GM23248 (cell line): ENCODE measurements at places on chromosomes 1 and 21.

GRCh38 chr1:154463512-154463990 is 38.5 kb upstream of the TDRD10 start:
- DNase-seq, result peak; percentile 17

- no peak for DNase-seq
These were observed 36.1 kb downstream of the COA6 start for GRCh38 chr1:234409328-234409727.

DNA sequence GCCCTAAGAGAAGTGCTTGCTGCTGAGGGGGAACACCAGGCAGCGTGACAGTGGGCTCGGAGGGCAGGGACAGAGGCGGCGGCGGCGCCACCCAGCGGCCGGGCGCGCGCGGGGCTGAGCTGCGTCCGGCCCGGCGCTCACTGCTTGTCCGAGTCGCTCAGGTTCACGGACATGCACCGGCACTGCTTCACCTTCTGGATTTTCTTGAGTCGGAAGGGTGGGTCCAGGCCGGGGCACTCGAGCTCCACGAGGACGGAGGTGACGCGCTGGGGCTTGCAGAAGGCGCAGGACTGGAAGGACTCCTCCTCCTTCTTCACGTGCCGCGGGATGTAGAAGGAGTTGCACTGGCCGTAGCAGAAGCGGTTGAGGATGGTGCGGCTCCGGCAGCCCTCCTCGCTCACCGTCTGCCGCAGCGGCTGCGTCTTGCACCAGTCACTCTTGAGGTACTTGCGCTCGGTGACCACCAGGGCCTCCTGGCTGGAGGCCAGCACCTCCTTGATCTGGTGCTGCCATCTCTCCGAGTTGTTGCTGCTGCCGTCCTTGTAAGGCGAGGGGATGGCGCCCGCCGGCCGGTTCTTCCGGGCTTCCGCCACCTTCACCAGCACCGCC is 119.0 kb downstream of the GREM2 start:
- DNase-seq, result no peak

DNA sequence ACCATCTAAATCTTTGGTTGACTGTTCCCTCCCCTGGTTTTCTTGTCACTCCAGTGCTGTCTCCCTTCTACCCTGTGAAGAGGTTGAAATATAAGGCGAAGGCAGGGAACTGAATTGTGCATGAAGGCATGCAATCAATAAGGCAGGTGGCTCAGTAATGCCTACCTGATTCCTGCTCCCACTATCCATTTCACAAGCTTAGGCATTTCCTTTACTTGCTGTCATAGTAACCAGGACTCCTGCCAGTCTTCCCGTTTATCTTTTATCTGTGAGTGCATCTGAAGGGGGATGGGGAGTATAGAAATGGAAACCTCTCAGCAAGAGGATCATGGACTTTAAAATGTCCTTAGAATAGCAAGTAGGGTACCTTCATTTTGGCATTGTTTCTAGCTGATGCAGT is 40.5 kb downstream of the MRPS6 start:
- no peak for DNase-seq

GRCh38 chr1:8002921-8003320 is 23.2 kb downstream of the ERRFI1 start:
- no peak for DNase-seq

- DNase-seq, result no peak
These were observed 64.7 kb downstream of the PRRC2C start for GRCh38 chr1:171550050-171550449.

DNA sequence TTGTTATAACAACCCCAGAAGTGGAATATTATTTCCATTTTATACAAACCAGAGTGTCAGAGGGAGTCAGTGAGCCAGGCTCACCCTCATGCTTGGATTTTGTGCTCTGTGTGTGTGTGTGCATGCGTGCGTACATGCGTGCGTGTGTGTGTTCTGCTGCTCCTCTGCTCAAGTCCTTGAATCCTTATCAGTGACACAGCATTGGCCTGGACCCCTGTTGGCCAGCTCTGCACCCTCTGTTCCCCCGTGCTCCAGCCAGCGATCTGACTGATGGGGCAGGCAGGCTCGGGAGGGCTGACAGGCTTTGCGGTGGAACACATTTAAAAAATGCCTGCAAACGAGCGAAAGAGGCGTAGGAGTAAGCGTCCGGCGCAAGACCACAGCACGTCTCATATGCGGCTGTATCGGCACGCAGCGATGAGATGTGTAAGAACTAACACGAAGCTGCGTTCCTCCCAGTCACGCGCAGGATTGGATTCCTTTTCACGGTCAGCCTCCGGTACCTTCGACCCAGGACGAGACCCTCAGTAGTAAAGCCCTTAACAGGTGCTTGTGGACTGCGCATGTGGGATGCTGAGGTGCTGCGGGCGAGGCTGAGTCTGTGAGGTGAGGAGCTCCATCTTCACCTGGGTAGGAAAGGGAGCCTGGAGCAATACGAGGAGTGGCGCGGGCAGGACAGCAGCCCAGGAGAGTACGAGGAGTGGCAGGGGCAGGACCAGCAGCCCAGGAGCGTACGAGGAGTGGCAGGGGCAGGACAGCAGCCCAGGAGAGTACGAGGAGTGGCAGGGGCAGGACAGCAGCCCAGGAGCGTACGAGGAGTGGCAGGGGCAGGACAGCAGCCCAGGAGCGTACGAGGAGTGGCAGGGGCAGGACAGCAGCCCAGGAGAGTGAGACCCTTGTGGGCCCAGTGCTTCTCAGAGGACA is 130.9 kb downstream of the GALNT2 start:
- no peak for DNase-seq

- no peak for DNase-seq
These were observed 10.6 kb downstream of the METTL18 start for GRCh38 chr1:169784102-169784501.

DNA sequence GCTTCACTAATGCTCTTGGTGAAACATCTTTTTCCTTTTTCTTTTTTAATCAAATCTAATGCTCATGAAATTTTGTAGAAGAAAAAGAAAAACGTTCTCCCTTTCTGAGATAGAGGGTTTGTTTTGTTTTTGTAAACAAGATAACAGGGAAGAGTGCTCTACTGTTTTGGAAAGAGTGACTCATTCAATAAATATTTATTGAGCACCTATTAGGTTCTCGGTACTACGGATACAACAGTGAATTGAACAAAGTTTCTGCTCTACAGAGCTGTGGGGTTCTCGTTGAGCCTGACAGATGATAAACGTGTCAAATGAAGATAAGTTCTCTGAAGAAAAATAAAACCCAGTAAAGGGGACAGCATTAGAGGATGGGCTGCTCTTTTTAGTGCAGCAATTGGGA is 7.0 kb downstream of the PGM1 start:
- no peak for DNase-seq

- DNase-seq, result no peak
These were observed 13.5 kb upstream of the ATP2B4 start for GRCh38 chr1:203612932-203613682.

DNA sequence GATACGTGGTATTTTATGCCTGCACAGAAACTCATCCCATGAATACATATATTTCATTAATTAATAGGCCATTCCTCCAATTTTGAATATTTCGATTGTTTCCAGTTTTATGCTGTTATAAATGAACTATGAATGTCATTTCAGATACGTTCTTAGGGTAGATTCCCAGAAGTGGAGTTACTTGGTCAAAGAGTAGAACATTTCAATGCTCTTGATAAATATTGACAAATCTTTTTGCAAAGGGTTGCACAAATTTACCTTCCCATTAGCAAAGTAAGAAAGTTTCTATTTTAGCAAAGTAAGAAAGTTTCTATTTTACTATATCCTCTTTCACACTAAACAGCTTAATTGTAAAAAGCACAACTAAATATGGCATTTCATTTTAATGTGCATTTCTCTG is 48.9 kb downstream of the KCNT2 start:
- no peak for DNase-seq

- DNase-seq, result no peak
These were observed 25.0 kb downstream of the MRPL39 start for GRCh38 chr21:25582164-25582790.

- DNase-seq, result peak; percentile 29
These were observed 10.1 kb upstream of the CNN3 start for GRCh38 chr1:94936861-94937620.

DNA sequence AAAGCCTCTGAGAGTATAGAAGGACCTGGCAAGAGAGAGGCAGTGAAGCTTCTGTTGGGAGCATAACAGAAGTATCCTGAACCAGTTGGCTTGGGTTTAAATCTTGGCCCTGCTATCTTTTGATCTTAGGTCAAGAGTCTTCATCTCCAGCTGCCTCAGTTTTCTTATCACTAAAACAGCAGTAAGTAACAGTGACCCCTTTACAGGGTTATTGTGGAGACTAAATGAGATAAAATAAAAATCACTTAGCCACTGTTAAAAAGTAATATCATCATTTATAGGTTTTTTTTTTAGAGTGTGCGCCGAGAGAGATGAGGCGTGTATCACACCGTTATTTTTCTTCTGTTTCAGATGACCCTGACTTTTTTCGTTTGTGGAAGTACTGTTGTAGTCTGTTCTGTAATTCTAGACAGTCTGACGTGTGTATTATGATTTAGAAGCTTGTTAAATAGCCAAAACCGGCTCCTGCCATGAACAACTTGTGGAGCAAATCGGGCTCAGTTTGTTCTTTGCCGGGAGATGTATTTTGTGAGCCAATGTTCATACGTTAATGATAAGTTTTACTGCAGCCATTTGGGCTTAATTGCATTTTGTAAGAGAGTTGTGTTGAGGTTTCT is 1.1 kb downstream of the THRAP3 start:
- peak; percentile 34 for DNase-seq

DNA sequence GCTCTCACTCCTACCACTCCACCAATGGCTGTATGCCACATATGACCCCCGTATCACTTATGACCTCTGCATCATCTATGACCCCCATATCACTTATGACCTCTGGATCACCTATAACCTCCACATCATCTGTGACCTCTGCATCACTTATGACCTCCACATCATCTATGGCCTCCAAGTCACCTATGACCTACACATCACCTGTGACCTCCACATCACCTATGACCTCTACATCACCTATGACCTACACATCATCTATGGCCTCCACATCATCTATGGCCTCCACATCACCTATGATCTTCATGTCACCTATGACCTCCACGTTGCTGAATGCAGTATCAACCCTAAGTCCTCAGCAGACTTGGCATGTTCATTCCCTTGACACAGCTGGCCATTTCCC is 271.2 kb downstream of the MATN1 start:
- no peak for DNase-seq

DNA sequence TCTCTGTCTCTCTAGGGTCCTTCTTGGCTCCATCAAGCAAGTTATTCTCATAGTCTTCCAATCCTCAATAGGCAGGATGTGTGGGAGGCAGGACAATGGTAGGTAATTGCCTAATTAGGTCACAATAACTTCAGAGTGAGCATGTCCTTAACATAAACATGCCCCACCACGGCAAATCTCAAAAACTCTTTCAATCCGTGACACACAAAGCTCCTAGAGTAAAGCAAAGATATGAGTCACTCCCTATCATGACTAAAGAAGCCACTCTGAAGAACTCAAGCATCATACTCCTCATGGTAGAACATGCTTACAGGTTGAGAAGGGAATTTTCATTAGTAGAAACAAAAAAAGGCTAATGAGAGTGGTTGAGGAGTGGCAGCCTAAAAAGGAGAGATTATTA is 4.9 kb downstream of the HAO2 start:
- peak; percentile 79 for DNase-seq

GRCh38 chr1:102879439-102879993 is 228.8 kb downstream of the COL11A1 start:
- peak; percentile 89 for DNase-seq

DNA sequence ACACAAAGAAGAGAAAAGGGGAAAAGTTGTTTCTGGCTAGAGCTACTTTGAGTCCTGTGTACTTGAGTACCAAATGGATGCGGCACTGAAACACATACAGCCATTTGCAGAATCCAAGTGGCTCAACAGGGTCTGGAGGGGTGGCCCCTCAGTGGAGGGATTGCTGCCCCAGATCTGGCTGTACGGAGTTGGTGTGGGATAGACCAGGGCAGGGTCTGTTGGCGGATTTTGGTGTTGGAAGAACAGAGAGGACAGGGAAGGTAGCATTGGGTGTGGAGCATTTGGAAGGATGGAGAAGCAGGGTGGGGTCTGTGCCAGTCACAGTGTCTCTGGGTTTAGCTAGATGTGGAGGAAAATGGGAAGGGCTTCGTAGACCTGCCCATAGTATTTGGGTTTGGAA is 220.5 kb downstream of the CAMTA1 start:
- no peak for DNase-seq

GRCh38 chr1:42891465-42892138 is 45.2 kb downstream of the ZNF691 start:
- DNase-seq, result no peak

DNA sequence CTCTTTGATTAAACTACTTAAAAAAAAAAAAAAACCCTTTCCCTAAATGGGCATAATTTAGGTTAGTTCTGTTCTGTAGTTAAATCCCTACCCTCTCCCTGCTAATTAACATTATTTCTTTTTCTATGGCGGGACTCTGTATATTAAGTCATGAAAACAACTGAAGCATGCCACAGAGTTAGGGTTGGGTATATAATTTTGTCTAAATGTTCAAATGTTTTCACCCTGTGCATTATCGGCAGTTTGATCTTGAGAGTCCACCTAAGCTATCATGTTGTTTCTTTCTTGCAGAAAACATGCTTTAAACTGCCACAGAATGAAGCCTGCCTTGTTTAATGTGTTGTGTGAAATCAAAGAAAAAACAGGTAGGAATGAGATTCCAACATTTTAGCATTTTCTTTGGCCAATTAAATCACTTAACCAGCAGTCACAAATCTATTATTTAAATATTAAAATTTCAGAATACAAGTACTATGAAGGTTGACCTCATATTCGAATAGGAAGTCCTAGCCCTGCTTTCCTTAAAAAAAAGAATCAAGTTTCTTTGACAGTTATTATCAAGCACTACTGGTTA is 4.0 kb downstream of the PBX1 start:
- DNase-seq, result peak; percentile 15

DNA sequence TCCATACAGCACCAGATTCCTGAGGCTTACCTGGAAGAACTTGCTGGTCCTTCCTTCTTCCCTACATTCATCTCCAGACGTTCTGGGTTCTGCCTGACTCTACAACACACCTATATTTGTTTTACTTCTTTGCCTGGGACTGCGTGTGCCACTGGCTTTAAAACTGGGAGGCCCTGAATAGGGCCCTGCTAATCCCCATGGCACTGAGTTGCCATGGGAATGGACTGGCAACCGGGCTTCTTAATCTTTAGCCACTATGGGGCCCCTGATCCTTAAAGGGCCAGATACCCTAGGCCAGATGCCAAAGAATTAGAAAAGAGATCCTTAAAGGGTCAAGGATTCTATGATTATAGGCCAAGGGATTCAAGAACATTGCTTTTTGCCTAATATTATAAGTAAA is 24.4 kb upstream of the CADM3 start:
- DNase-seq, result no peak

- DNase-seq, result peak; percentile 69
These were observed 1.2 kb downstream of the SZRD1 start for GRCh38 chr1:16367968-16368890.
